GM12865 (cell line): ENCODE measurements at places on chromosomes 7 and 10.

GRCh38 chr7:77698042-77698625 is 1.9 kb downstream of the RSBN1L start:
- peak; percentile 13 for DNase-seq

- peak; percentile 92 for DNase-seq
Observed at GRCh38 chr10:3935141-3935540, 150.1 kb upstream of the KLF6 start.

- no peak for DNase-seq
Observed at GRCh38 chr10:95651346-95652060, 5.0 kb downstream of the ALDH18A1 start.

- DNase-seq: no peak
Observed at GRCh38 chr7:134827889-134828288, 48.5 kb downstream of the CALD1 start.

DNA sequence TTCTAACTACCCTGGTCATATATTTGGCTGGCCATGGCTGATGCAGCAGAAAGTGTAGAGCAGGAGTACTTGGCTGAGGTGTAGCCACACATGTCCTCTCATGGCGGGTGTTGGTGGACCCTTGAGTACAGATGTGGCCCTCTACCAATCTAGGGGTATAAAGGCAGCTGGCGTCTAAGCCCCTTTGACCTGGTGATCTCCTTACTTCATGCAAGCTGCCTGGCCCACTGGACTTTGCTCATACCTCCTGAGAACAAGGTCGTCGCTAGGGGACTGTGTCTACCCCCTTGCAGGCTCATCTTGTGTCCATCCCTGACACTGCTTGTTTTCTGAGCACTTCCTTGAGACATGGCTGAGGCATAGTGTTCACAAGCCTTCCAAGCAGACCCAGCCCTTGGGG is 287.8 kb downstream of the RPS24 start:
- no peak for DNase-seq

DNA sequence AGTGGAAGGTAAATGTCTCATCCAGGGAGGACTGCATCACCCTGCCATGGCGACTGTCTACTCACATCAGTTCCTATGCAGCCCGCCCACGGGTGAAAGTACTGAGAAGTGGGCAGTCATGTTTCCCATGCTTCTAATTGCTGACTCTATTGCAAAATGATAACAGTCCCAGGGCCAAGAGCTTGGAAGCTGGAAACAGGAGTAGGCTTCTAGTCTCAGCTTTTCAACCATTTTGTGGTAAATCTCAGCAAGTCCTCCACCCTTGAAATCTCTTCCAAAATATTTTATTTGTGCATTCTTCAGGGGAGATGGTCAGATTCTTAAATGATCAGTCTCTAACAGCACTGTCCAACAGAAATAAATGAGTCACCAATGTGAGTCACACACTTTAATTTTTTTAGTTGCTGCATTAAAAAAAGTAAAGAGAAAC is 48.1 kb upstream of the TARP start:
- DNase-seq: no peak

DNA sequence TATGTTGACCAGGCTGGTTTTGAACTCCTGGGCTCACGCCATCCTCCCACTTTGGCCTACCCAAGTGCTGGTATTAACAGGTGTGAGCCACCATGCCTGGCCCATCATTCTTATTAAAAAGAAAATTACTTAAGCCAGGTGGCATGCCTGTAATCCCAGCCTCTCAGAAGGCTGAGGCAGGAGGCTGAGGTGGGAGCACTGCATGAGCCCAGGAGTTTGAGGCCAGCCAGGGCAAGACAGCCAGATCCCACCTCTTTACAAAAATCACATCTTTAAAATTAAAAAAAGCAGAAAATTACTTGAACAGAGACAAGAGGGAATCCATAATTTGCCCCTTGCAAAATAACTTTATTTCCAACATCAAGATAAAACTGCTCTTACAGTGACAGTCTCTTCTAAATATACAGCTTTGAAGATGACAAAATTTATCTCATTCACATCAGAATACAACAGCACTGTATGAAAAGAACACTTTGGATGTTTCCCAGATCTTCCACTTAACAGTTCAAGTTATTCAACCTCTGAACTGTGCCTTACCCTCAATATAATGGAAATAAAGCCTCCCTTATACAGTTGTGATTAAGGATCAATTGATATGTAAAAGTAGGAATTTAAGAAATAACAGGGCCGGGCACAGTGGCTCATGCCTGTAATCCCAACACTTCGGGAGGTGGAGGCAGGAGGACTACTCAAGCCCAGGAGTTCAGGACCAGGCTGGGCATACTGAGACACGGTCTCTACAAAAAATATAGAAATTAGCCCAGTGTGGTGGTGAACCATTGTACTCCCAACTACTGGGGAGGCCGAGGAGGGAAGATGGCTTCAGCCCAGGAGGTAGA is 10.3 kb downstream of the WAPL start:
- no peak for DNase-seq

GRCh38 chr10:110460111-110460809 is 37.4 kb upstream of the DUSP5 start:
- peak; percentile 19 for DNase-seq

DNA sequence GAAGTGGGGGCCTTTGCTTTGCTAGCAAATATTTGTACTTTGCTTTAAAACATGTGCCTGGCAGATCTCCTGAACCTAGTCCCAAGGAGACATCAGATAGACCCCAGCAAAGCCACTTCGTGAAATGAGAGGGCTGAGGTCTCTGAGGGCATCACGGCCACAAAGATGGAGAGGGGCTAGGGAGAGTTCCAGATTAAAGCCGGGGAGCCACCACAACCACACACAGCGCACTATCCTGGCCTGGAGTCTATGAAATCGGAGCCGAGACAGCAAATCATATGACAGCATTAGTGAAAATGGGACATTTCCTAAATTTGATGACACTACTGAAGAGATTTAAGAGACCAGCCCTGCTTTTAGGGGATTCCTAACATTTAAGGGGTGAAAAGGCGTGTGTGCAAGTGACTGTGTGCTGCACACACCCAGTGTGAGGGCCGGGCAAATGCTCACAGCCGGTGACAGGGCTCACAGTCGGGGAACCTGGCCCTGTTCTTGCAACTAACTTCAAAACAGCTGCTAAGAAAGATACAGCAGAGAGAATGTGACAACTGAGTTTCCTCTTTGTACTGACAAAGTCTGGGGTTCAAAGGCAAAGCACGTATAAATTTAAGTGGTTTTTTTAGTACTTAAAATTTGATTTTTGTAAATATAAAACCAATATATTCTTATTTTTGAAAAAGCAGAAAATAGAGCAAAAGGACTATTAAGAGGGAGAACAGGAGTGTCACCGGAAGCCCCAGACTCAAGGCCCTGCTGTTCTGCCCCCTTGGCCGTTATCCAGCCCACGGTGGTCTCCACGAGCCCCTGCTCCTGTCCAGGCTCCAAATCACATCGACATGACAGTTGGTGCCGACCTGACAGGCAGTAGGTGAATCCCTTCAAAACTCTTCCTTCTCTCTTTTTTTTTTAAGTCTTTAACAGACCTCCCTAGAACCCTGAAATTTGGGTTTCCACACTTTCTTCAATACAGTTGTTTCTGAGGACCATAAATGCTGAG is 49.5 kb downstream of the VIPR2 start:
- no peak for DNase-seq

DNA sequence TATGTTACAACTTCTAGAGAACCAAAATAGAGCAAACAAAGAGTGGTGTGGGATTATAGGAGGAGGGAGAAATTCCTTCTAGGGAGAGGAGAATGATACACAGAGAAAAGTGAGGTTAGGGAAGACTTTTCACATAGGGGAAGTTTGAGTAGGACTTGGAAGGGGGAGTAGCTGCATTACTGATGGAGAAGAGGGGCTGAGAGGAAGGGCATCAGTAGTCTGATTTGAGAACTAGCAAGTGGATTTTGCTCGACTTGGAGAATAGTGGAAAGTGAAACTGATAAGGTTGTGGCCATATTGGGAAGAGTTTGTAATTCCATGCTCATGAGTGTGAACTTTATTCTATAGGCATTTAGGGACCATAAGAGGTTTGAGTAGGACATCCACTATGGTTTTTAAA is 6.1 kb downstream of the NRF1 start:
- DNase-seq: no peak

- no peak for DNase-seq
Observed at GRCh38 chr7:111744501-111745155, 182.3 kb upstream of the IMMP2L start.

GRCh38 chr7:13879994-13880686 is 109.3 kb downstream of the ETV1 start:
- no peak for DNase-seq

DNA sequence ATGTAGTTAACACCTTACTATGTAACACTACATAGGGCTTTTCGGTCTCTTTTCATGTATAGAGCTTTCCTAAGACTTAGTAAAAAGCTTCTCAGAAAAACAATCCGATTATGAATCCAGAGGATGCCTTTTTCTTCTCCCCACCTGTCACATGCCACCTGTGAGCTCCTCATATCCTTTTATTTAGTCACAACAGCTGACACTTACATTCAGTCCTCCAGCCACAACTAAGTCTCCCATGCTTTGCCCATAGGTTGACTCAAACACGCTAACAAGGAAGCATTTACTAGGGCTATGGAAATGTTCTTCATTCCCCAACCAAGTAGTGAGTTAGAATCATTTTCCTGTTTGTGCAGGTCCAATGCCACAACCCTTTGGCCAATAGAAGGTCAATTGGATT is 7.9 kb downstream of the ENO4 start:
- no peak for DNase-seq

- no peak for DNase-seq
Observed at GRCh38 chr10:78814407-78814806, 254.4 kb upstream of the ZMIZ1 start.

DNA sequence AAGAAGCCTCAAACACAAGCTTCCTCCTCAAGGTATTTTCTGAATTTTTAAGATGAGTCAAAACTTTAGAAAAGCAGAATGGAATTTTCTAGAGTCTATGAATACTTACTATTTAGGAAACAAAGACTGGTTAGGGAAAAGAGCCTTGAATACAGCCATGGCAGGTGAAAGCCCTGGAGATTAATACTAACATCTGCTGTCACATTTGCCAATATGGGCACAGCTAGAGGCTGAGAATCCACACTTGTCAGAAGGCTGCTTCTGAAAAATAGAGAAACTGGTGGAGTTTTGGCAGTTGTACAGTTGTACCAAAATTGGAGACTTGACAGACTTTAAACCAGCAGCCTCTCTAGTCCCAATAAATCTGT is 24.3 kb upstream of the CNNM1 start:
- DNase-seq: no peak

DNA sequence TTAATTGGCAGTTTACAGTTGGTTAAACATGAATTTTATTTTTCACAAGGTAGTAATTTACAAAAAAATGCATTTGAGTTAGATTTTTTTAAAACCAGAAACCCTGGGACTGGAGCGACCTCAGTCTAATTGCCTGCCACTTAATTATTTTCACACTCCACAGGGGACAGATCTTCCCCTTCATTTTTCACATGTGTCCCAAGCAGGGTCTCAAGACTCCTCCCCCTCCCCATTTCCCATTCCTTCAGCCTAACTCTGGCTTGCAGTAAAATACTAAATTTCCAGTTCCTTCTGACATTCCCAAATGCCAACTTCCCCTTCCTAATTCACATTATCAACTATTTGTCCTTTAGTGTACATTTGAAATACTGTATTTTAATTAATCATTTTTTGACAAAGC is 948 bp downstream of the ZNF138 start:
- DNase-seq: no peak

GRCh38 chr7:22802426-22802825 is 20.2 kb downstream of the TOMM7 start:
- no peak for DNase-seq

GRCh38 chr10:123034332-123034731 is 25.5 kb downstream of the ACADSB start:
- no peak for DNase-seq

DNA sequence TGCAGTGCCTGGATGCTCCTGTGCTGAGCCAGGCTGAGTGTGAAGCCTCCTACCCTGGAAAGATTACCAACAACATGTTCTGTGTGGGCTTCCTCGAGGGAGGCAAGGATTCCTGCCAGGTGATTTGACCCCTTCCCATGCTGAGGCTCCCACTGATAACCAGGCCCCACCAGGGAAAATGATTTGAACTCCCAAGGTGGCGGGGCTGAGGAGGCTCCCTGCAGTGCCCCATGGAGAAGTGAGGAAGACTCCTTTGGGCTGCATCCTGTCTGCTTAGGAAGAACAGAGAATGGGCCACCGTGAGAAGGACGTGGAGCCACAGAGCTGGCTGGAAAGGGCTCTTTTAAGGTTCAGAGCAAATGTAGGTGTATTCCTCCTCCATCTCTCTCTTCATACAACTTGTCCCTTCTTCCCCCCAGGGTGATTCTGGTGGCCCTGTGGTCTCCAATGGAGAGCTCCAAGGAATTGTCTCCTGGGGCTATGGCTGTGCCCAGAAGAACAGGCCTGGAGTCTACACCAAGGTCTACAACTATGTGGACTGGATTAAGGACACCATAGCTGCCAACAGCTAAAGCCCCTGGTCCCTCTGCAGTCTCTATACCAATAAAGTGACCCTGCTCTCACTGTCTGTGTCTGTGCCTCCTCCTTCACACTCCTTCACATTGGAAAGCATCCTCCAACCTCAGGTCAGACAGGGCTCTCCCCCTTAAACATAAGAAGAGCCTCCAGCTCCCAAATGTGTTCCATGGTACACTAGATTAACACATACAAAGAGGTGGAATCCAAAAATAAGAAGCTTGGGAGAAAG is 3.4 kb downstream of the PRSS2 start:
- no peak for DNase-seq

GRCh38 chr10:121648059-121648458 is 49.8 kb upstream of the FGFR2 start:
- no peak for DNase-seq

DNA sequence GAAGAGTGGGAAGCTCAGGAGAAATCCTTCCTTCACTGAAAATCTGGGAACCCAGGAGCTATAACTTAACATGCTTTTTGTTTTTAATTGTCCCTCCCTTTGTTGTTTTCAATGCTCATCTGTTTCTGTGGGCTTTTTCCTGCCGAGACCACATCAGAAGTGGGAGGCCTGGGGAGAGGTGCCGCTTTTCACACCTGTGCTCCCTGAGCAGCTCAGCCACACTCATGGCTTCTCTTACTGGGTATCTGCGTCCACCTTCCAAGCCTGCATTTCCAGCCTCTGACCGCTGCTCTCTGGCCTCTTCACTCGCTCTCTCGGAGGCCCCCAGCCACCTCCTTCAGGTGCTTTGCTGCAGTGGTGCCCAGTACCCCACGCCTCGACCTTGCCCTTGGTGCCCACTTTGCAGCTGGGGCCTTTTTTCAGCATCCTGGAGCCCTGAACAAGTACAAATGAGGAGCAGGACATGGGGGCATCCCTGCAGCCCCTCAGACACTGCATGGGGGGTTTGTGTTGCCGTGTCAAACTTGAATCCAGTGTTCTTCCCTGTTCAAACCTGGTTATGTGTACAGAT is 9.9 kb downstream of the C7orf57 start:
- DNase-seq: no peak

- DNase-seq: no peak
Observed at GRCh38 chr7:5500056-5500776, 76.6 kb upstream of the TNRC18 start.

DNA sequence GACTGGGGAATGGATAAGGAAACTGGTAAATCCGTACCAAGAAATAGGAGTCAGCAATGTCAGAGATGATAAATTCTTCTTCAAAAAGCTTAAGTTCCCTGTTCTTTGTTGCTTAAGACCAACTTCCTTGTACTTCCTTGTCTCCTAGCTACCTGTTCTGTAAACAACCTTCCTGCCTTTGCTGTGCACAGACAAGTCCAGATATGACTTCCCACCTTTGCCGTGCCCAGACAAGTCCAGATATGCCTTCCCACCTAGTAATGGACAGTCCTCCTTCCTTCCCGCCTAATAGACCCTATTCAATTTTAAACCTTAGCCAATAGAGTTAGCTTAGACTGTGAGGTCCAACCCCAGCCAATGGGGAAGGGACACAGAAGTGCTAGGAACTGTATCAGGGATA is 2.5 kb upstream of the ZNF33A start:
- DNase-seq: no peak
